Caki2 (cell line): ENCODE measurements at places on chromosomes 3 and 15.
A peak's percentile ranks its signal among the peaks of the same experiment; 100 is the strongest.

DNA sequence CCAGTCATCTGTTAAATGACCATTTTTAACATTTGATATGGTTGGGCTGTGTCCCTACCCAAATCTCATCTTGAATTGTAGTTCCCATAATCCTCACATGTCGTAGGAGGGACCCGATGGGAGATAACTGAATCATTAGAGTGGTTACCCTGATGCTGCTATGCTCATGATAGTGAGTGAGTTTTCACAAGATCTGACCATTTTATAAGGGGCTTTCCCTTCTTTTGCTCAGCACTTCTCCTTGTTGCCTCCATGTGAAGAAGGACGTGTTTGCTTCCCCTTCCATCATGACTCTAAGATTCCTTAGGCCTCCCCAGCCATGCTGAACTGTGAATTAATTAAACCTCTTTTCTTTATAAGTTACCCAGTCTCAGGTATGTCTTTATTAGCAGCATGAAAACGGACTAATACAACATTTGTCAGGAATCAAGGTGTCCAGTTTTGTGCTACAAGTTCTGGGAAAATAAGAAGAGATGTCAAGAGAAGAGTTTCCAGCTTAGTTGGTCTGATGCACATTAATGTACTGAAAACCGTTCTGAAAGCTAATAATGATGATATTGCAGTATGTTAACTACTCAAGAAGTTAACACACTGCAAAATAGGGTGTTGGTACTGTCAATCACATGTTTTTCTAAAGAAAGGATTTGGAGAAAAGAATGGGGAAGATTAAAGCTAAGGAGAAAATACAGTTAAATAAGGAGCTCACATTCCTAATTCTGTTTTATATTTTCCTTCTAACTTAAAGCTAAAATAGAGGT lies 67.9 kb downstream of the ATP8B4 start:
- DNase-seq: no peak

- DNase-seq: no peak
Observed at GRCh38 chr3:46076606-46077005, 49.3 kb upstream of the XCR1 start.

- no peak for DNase-seq
Observed at GRCh38 chr3:32820971-32821685, 3.3 kb downstream of the TRIM71 start.

DNA sequence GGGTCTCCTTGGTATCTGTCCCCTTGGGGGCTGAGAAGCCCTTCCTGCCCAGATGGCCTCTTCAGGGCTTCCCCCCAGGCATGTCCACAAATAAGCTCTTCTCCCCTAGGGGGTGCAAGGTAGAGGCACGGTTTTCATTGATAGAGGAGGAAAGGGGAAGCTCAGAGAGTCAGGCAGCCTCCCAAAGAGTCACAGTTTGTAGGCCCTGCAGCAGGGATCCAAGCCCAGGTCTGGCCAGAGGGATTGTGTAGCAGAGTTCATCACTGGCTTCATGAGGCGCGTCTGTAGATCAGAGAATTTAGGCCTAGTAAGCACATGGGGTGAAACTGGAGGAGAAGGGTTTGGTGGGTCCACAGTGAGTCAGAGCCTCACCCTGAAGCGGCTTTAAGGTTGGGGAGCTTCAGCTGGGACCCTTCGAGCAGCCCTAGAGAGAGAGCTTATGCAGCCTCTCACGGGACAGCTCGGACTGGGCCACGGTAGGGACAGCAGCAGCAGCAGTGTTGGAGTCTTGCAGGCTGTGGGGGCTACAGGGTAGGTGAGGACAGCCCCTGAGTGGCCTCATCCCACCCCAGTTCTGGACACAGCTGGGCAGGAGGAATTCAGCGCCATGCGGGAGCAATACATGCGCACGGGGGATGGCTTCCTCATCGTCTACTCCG lies 37.5 kb upstream of the ESYT3 start:
- DNase-seq: no peak

DNA sequence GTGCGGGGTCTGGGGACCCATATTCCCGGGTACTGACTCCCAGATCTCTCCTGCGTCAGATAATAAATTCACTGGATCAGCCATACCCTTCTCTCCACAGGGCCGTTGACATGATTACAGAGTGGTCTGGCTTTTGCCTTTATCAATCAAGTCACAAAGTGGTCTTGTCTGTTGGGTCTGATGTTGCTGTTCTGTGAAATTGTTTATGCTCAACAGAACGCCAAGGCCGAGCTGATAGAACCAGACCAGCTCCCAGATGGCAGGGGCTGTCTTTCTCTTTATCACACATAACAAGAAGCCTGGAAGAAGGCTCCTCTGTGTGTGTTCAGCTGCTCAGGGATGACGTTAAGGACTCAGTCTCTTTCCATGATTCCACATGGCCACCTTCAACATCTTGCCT lies 751 bp upstream of the DCLK3 start:
- no peak for DNase-seq

DNA sequence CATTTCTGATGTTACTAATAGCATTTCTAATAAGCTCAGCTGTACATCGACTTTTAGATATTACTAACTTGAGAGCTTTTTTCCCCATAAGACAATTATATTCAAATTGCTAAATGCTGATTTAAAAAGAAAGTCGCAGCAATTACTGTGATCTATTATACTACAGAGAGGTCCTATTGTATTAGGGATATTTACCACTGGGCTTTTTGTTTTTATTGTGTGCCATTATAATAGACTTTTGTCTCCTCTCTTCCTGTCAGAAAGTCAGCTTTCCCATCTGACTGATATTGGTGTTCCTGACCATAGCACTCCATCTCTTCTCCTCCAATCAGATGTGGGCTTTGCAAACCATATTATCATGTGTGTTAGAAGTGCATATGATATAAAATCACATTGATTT lies 27.2 kb upstream of the RYR3 start:
- DNase-seq: no peak

DNA sequence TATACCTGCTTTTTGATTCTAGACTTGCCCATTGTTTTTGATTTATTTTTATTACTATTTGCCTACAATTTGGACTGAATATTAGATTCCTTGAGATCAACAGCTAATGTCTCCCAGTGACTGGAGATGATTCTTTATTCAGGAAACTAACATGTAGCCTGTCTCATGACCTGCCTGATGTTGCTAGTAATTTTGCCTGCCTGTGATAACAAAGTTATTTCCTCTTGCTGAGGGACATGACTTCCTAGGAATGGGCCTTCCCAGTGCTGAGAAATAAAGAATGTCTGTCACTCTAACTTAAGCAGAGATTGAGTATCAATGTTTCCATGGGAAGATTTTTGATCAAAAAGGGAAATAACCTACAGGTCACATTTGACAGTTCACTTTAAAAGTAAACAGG lies 13.4 kb upstream of the NPHP3 start:
- DNase-seq: no peak

DNA sequence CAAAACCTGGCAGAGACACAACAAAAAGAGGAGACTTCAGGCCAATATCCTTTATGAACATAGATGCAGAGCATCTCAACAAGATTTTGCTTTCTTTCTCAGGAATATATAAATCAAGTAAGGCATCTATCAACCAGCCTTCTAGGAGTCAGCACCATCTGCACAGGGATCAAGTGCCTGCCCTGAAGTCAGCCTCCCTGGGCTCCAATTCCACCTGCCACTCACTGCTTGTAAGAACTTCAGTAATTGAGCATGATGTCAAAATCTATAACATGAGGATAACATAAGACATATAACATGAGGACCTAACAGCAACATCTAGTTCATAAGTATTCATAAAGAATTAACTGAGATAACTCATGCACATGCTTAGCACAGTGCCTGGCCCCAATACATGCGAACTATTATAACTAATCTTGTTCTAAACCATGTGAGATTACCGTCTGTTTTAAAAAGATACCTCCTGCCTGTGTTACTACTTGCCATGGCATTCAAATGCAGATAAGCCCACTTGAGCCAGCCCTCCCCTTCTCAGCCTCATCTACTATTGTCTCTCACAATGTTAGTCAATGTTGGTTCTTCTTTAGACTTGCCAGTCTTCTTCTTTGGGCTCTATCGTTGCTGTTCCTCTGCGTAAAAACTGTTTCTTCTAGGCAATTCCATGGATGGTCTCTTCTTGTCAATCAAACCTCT lies 91.6 kb downstream of the PLD1 start:
- DNase-seq: no peak

DNA sequence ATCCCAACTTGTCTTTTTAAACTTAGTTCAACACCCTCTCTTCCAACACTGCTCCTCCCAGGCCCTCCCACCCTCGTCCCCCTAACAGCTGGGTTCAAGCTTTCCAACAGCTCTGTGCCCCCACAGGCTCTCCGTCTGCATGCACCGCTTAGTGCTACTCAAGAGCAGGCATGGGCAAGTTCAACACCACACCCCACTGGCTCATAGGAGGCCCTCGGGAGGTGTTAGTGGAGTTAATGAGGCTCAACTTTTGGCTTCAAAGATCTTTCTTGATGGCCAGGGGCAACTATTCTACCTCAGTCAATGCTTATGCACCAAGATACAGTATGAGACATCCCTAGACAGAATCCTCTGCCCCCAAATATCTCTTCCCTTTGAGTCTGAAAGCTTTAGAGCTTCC lies 114.4 kb downstream of the ANP32A start:
- no peak for DNase-seq

- DNase-seq: no peak
Observed at GRCh38 chr15:86756688-86757087, 677.0 kb downstream of the AGBL1 start.

DNA sequence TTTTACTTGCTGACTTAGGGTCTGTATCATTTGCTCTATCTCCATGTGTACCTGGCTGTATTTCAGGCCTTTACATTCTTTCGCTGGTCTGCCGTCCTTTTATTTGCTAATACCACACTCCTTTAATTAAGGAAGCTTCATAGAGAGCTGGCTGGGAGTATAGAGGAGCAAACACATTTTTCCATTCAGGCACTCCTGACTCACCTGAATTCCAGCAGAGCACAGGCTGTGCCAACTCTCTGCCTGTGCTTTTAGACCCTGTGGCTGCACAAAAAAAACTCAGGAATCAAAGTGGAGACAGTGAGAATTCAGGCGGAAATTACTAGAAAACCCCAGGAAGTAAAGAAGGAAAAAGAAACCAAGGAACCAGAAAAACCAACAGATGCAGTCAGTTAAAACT lies 29.0 kb upstream of the ATP10A start:
- DNase-seq: peak; percentile 47

DNA sequence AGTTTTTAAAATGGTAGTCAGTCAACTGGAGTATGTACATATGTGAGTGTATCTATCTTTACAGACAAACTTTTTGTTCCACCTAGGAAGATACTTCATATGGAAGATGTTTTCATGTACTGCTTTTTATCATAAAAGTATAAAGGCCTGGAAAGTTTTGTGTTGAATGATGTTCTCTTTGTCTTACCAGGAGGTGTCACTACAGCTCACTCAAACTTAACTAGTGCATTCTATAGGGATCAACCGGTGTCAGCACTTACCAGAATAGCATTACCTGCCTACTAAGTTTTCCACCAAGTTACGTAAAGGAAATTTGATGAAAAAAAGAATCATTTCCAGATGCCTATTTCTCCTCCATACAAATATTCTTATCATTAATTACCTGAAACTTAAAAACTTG lies 522.6 kb upstream of the SEMA6D start:
- no peak for DNase-seq

GRCh38 chr3:190537146-190537545 lies 23.3 kb downstream of the IL1RAP start:
- DNase-seq: no peak

- DNase-seq: no peak
Observed at GRCh38 chr3:119302697-119303551, 8.7 kb downstream of the ARHGAP31 start.

- no peak for DNase-seq
Observed at GRCh38 chr3:107740992-107741896, 218.5 kb downstream of the BBX start.

DNA sequence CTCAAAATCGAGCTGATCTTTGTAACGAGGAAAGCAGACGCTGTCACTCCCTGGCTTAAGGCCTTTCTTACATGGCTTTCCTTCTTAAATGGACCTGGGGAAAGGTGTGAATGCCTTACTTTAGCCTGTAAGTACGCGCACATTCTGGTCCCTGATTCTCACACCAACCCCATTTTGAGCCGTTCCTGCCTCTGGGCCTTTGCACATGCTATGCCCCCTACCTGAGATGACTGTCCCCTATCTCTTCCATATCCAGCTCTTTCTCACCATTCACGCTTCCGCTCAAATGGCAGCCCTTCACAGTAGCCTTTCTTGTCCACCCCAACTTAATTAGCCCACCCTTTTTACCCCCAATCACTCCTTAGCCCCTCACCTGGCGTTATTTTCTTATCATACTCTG lies 496.7 kb downstream of the SHQ1 start:
- no peak for DNase-seq

DNA sequence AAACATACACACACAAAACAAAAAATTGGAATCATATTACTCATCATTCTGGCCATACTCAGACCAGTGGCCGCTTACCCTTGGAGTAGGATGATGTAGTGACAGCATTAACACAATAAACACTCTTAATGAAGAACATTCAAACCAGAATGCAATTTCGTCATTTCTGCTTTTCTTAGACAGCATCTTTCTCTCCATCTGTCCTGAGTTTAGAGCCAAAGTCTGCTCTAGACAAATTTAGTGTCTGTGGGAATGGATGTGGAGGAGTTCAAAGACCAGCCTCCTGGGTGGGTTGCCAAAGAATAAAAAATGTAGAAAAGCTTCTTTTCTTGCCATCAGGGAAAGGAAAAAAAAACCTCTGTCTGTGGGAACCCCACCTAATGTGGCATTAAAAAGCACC lies 212.4 kb upstream of the POU1F1 start:
- no peak for DNase-seq

- no peak for DNase-seq
Observed at GRCh38 chr3:45057557-45057956, 31.5 kb downstream of the CLEC3B start.
